ENCODE measurements at places on chromosomes 7 and 10.

GRCh38 chr7:25009257-25009656 is 29.3 kb upstream of the OSBPL3 start:
- no peak for DNase-seq

DNA sequence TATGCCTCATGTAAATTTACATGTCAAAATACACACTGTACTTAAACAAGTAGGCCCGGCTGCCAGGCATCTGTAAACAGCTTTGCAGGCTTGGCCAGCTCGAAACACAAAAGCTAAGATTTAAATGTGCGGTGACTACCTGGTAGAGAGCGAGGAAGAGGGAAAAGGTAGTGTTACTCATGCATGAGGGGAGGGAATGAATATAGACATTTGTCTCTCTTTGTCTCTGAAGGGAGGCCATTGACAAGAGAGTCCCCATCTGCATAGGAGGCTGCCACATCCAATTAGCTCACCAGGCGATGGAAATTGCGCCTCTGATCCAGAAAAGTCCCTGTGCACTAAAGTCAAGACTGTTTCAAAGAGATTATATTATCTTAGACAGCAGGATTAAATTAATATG is 535.8 kb downstream of the PTPRN2 start:
- no peak for DNase-seq

DNA sequence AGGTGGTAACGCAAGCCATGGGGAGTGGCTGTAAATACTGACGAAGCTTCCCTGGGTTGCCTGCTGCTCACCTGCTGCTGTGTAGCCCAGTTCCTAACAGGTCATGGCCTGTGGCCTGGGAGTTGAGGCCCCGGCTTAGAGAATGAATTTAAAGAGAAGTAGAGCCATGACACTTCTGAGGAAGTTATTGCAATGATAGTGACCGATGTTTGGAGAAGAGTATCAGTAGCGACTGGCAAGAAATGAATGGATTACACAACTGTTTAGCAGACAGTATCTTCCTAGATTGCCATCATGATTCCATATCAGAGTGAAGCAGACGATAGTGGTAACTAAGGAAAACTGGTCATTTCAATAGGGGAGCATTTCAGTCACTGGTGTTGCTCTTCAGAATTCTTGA is 249.6 kb downstream of the PLXDC2 start:
- DNase-seq: no peak

DNA sequence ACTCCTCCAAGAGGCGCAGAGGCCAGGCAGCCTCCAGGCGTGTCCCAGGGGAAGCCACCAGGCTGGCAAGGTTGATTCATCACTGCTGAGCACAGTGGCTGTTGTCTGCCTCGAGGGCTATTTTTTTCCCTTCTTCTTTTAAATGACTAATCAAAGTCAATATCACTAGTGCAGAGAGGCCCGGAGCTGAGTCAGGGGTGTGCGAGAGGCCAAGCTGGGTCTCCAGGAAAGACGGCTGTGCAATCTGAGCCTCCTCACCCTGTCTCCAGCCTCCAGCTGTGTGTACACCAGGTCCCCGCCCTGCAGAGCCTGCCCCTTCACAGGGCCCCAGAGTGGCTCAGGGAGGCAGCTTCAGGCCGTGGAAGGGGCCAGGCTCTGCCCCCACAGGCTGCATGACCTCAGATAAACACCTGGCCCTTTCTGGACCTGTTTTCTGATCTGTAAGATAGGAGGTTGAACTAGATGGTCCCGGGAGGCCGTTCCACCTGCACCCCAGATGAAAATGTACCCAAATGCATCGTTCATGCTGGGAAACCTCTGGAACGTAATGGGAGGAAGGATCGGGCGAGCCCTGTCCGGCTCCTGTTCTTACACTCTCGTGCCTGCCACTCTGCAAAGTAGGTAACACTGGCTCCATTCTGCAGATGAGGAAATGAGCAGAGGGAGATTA is 3.7 kb downstream of the STX1A start:
- DNase-seq: no peak

DNA sequence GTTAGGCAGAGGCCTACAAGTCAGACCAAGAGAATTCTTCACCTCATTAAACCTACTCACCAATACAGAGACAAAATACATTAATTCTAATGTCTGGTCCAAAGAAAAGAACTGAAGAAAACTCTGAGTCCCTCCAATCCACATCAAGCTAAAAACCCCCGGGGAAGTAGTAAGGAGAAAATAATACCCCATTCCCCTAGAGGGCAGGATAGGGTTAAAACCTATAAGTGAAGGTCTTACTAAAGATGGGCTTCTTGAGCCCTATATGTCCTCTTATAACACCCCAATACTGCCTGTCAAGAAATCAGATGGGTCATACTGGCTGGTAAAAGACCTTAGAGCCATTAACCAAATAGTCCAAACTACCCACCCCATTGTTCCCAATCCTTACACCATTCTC is 141.3 kb upstream of the TMEM106B start:
- DNase-seq: no peak

- DNase-seq: no peak
Measured at GRCh38 chr7:151711906-151712809, 164.8 kb downstream of the PRKAG2 start.

- DNase-seq: no peak
Measured at GRCh38 chr10:24438800-24439199, 229.9 kb downstream of the KIAA1217 start.

DNA sequence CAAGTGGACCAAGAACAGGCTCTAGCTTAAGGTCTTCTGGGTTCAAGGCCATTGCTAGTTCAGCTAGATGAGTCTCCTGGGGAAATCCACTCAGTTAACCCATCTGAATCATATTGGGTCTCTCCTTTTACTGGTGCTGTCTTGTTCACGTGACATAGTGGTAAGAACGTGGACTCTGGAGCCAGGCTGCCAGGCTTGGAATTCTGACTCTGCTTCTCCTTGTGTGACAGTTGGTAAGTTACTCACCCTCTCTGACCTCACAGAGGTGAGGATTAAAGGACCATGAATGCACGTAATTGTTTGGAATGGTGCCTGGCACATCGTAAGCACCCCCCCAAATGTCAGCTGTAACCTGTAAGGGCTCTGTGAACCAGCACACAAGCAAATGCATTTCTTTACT is 9.7 kb upstream of the CALU start:
- DNase-seq: no peak

- no peak for DNase-seq
Measured at GRCh38 chr7:103766660-103767059, 222.8 kb downstream of the RELN start.

GRCh38 chr7:41002741-41003610 is 699.9 kb downstream of the INHBA start:
- DNase-seq: no peak

GRCh38 chr7:50455658-50456057 is 5.5 kb upstream of the FIGNL1 start:
- DNase-seq: no peak

- no peak for DNase-seq
Measured at GRCh38 chr7:25949736-25950487, 202.1 kb upstream of the NFE2L3 start.

- DNase-seq: no peak
Measured at GRCh38 chr10:69489506-69490090, 38.3 kb downstream of the TSPAN15 start.

DNA sequence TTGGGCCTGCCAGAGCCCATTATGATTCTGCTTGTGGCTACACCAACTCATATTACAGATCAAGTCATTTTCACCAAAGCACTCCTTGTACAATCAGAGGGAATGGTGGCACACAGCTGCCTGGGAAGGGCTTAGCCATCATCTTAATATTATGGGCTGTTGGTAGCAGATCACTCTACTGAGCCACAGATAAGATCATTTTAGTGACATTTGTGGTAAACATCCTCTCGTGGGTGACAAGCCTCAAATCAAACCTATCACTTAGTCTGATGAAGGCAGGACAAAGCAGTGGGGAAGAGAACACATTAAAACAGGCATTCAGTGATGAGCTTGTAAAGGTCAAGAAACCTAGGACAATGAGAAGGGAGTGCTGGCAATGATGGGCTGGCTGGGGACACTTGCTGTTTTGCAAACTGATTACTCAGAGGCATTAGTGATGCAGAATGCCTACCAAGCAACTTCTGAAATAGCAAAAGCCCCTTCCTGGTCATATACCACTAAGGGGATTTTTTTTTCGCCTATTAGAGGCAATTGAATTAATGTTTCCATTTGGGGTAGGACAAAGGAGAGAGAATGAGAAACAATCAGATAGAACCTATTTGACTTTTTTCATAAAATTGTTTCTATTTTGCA is 137.5 kb upstream of the WDR11 start:
- no peak for DNase-seq

DNA sequence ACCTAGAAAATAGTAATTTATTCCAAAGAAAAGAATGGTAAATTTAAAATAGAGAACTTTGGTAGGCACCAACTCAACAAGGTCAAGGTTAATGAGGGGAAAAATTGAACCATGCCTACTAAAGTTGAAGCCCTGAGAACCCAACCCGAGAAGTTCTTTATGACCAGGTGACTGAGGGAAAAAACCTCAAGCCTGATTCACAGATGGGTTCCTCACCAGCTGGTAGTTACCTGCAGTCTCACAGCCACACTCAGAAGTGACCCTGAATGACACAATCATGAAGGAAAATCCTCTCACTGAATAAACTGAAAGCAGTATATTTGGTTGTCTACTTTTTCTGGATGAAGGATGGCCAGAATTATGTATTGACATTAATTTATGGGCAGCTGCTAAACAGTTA is 7.0 kb downstream of the C10orf67 start:
- DNase-seq: no peak

GRCh38 chr7:43244232-43244631 is 131.8 kb downstream of the HECW1 start:
- no peak for DNase-seq

- no peak for DNase-seq
Measured at GRCh38 chr10:132564690-132565089, 27.1 kb downstream of the INPP5A start.

DNA sequence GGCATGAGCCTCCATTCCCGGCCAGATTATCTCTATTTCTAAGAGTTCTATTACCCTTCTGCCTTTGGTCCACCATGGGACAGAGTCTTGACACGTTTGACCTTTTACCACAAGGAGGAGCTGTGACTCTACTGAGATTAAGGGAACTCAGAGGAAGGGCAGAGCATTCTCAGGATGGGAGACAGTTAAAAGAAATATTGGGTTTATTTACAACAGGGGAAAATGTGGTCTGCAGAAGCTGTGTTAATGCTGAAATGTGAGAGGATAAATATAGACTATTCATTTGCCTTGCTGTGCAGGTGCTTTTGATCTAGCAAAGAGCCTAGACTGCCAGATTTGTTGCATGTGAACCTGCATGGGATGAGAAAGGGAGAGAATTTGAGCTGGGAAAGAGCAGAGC is 45.8 kb upstream of the PRSS58 start:
- no peak for DNase-seq

DNA sequence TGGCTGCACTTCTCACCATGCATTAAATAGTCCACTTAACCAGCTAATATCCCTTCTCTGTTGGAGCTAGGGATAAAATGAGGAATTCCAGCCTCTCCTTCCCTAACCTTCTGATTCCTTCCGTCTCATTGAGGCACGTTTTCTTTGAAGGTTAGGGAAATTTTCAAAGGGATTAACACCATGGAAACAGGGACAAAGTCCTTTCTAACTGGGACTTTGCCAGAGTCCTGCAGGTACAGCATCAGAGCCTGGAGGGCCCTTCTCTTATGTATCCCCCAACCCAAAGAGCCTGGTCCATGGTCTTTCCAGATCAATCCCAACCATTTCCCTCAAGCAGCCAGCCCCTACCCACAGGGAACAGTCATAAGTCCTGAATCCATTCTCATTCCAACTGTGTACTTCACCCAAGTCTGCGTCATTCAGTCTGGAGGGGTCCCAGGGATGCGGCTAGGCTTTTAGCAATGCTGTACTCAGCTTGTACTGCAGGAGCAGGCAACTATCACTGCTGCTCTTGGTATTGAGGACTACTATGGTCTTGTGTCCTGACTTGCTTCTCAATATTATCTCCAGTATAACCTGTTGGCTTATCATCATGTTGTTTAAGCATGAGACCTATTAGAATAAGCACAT is 34.6 kb upstream of the CROT start:
- DNase-seq: no peak

GRCh38 chr7:142557971-142558582 is 191.2 kb upstream of the PRSS1 start:
- peak; percentile 18 for DNase-seq

DNA sequence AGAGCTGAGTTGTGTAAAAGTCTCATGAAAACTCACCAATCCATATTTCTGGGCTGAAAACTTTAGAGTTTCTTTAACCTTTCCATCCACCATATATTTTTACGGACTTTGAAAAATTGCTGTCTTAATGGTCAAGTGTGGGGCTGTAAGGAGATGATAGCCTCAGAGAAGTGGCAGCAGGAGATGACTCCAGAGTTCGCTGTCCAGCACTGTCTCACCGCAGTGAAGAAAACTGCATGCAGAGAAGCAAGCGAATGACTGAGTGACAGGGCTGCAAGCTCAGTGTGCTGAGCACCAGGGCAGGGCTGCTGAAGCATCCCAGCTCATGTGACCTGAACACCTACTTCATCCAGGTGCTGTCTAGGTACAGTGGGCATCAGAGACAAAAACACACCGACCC is 564.5 kb downstream of the ACTR3B start:
- DNase-seq: no peak

- no peak for DNase-seq
Measured at GRCh38 chr7:70706204-70706603, 425.7 kb upstream of the GALNT17 start.

DNA sequence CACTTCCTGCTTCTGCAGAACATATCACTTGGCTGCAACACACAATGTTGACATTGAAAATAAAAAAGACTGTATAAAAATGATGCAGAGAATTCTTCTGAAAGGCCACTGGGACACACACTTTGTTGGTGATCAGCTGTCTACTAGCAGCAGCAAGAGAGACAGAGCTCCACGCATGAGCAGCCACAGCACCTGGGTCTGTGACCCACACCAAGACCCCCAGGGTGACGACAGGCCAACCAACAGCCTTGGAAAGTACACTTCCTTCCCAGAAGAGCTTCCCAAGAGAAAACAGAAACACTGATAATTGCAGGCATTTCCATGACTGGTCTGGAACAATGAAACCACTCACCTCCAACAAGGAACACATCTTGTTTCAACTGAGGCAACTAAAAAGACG is 239.0 kb downstream of the DIP2C start:
- DNase-seq: no peak

GRCh38 chr10:22737587-22737986 is 23.2 kb upstream of the PIP4K2A start:
- no peak for DNase-seq

DNA sequence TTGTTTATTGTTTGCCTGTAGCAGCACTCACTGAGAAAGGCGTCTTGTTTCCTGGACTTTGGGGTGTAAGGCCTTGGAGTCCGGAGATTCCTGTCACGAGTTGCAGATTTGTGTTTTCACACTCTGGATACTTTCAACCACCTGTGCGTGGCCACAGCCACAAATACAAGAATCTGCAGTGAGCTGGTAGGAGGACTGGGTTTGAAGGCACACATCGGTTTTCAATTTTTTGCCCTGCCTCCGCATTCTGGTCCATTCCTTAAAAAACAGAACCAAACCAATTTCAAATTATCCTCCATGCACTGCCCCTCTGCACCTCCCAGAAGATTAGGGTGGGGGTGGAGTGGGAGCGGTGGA is 619 bp downstream of the EXOC4 start:
- DNase-seq: no peak
